OCI-M1 (cell line): ENCODE measurements at places on chromosomes 3 and 15.

DNA sequence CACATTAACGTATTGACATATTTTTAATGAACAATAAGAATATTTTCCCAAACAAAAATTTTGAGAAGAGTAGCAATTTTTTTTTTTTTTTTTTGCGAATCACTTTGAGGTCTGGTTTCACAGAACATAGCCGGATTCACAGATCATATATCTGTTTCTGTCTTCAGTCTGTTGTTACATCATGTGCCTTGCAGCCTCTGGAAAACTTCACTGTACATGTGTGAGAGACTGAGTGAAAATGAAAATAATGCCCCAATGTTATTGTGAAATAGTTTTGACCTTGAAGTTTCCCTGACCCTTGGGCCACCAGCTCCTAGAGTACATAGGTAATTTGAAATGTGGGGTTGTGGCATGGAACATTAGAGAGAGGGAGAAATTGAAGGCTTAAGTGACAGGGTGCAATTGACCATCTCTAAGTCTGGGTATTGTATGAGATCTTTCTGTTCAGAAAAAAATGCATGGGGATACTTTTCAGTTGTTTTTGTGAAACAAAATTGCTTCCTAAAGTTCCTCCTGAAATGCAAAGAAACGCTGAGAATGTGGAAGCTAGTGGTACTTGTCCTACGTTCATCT, 14.0 kb downstream of the ITPR1 start:
- peak; percentile 98 for DNase-seq

DNA sequence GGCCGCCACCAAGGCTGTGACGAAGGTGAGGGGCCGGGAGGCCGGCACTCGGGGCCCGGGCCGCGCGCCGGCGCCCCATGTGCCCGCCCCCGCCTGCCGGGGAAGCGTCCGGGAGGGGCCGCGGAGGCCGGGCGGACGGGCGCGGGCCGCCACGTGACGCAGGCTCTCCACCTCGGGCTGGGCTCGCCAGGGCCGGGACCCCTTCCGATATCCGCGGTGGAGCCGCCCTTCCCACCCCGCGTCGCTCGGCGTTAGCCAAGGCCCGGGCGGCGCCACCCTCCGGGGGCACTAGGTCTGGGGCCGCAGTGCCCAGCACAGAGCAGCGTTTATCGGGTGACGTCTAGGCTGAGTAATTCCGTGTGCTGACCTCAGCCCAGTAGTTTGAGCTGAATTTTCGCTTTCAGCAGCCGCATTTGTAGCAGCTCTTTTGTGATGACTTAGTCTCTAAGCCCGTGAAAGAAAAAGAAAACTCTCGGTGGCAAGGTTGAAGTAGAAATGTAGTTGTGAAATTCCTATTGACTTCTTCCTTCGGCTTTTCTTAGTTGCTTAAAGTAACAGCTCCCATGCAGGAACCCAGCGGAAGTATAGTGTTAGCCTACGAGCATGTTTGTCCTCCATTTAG, 885 bp downstream of the CDV3 start:
- DNase-seq, result no peak

DNA sequence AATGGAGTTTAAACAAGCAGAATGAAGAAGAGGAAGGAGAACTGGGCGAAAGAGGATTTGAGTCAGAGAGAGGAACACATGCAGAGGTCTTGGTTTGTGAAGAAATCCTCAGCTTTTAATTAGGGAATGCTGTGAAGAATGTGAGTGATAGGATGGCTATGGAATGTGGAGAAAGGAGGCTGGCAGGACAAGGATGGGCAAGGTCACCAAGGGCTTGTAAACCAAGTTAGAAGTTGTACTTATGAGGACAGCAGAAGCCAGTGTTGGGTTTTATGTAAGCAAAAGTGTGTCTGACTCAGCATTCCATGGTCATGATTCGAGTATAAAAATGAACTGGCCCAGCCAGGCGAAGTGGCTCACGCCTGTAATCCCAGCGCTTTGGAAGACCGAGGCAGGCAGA, 60.0 kb upstream of the IL12A start:
- no peak for DNase-seq

GRCh38 chr3:68089572-68090011, 435.2 kb upstream of the SUCLG2 start:
- no peak for DNase-seq

- no peak for DNase-seq
These were observed 279.7 kb upstream of the GOLGA6L4 start for GRCh38 chr15:83955806-83956265.

GRCh38 chr3:140292170-140292569, 357.2 kb downstream of the CLSTN2 start:
- DNase-seq, result no peak
